Activated T-cell treated with anti-CD3 and anti-CD28 coated beads, Interleukin-2, amount 50 U/mL, for 1 hour (primary cell): ENCODE measurements at places on chromosomes 5 and 9.

DNA sequence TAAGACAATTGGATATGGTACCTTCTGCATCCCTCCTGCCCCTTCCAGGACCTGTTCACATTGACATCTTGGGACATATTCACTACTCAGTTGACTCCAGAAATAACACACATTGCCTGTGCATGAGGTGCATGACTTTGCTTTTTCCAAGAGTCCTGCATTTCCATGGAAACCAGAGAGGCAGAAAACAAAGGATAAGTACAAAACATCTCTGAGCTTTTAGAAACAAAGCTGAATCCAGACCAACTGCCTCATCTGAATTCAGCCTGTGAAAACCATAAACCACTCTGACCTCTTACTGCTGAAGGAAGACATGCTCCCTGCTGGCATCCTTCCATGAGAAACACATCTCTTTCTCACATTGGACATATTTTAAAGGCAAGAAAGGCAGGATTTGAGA is 695.1 kb downstream of the TAF11L14 start:
- no peak for DNase-seq

DNA sequence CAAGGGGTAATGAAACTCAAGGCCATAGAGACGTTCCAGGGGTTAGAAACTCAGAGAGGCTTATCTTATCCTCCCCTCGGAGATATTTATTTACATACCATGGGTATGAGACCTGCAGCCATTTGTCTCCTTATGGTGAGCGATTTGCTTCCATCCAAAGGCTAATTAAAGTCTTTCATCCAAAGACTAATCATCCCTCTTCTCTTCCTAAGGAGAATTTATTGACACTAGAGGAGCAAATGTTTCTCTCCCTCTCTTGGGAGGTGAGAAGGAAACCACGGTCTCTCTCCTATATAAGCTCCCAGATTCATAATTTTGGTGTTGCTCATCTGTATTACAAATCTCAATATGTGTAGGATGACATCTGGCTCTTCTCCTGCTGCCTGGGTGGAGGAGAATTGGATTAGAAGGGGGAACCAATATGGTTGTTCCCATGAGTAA is 31.0 kb upstream of the RPS23 start:
- DNase-seq = no peak

DNA sequence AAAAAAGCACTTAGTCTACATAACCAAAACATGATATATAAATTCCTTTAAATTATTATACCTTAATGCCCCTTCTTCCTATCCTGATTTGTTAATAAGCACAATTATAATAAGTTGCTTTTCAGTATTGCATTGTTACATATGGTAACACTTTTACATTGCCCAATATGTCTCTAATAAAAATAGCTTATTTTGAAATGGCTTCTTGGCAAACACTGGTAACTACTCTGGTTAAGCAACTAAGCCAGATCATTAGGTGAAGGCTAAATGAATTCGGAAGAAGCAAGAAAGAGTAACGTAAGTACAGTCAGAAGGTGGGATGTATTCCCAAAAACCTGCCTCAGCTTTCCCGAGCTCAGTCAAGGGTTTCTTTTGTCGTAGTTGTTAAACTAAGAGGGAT is 85.3 kb downstream of the TTC39B start:
- no peak for DNase-seq

- no peak for DNase-seq
These were observed 49.4 kb downstream of the FNIP1 start for GRCh38 chr5:131747180-131748105.

DNA sequence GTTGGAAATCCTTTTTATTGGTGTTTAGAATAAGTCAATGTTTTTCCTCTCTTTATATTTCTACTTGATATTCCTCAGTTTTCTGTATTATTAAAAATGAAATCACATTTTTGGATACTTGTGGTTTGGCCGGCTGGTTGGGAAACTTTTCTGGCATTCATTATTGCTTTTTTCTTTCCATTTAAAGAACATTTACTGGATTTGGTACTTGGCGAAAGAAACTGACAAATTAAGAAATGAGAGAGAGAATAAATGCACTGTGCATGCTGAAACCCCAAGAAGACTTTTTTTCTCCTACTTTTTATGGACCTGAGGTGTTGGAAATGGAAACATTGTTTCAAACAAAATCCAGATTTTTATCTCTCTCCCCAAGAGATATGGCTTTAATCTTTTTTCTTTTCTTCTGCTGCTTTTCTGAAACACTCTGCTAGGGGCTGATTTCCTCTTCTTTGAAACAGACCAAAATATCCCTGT is 128.4 kb downstream of the SNX18 start:
- no peak for DNase-seq

DNA sequence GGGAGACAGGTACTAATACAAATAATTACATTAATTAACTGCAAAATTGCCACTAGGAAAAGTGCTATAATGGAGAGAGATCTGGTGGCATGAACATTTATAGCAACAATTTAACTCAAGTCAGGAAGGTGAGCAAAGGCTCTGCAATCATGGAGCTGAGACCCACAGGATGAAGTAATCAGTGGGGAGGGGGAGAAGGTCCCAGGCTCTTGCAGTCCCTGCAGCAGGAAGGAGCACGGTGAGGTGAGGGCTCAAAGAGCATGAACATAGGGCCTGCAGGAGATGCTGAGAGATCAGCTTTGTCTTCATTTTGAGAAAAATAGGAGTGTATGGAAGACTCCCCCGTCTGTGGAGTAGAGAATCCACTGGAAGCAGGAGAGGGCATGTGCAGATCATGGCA is 6.5 kb downstream of the PTPN3 start:
- DNase-seq = no peak

- no peak for DNase-seq
These were observed 38.5 kb upstream of the GZMA start for GRCh38 chr5:55063899-55064298.

GRCh38 chr5:163502521-163502920 is 2.9 kb upstream of the MAT2B start:
- DNase-seq = no peak

DNA sequence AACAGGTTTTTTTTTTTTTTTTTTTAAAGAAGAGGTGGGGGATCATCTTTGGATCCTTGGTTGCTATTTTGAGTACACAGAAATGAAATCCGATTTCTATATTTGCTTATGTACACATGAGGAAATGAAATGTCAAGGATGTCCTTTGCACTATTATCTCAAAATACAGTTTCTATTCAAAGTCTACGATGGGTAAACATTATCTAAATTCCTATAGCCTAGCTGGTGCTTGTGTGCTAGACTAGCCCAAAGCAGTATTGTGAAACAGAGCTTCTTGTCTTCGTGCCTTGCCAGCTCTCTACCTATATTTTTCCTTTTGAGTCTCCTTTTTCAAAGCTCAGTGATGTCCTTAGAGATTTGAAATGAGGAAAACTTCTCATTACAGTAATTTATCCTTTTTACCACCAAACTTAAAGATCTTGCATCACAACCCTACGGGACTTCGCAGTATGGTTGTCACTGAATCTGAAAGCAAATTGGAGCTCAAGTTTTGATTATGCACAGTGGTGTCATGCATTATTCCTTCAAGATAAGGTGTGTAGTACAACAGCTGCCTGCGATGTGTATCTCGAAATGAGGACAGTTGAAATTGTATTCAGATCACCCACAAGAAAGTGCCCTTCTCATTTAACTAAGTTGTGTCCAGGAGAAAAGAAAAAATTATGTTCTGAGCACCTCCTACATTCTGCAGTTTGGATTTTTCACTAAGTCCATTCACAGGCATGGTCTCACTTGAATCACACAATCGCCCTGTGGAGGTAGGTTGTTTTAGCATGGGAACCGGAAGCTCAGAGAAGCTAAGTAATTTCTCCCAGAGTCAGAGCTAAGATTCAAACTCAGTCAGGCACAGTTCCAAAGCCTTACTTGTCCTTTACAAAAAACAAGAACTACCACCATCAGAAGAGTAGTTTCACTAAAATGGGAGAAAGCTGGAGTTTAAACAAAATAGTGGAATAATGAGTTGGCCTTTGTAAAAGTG is 379.0 kb downstream of the GLIS3 start:
- no peak for DNase-seq

DNA sequence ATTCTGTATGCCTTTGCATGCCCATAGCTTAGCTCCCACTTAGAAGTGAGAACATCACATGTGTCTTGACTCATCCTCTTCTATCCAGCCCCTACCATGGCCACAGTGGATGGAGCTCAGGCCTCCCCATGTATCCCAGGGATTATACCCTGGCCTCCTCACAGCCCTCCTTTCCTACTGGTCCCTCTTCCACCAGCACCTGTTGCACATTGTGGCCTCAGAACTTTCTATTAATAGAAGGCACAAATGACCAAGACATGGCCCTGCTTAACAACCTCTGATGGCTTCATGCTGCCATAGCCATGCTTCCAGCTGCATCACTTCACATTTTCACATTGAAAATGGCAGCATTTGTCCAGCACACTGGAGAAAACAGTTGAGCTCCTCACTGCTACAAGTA is 315.4 kb downstream of the CDK5RAP2 start:
- no peak for DNase-seq

DNA sequence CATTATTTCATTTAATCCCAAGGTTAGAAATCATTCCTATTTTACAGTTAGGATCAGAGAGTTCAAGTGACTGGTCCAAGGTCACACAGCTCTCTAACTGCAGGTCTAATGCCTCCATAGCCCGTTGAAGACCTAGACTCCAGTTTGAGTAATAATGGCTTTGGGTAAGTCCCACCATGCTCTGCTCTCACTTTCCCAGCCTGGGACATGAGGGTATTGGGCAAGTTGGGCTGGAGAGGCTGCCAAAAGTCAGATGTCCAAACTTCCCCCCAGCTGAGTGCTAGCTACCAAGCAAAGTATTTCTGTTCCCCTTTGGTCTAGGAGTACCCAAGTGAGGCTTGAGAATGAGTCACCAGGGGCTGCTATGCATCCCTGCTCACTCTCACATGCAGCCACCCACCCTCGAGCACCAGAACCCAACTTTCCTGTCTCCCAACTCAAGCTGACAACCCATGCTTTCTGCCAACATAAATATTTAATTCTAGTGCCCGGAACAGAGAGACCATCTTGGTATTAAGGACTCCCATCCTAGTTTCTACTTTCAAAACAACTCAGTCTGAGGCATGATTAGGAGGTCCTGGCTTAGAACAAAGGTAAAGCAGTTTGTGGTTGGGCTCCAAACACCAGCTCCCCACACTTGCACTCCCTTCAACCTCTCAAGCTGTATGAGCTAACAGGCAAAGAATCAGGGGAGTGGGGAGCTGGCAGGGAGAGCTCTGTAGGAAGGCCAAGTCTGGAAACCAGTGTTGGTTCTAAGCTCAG is 236.5 kb upstream of the TRIM32 start:
- DNase-seq = no peak

GRCh38 chr9:76456202-76456926 is 2.6 kb upstream of the GCNT1 start:
- no peak for DNase-seq

- no peak for DNase-seq
These were observed 2.2 kb downstream of the FBXL7 start for GRCh38 chr5:15502208-15502607.

GRCh38 chr5:41240985-41241384 is 27.7 kb upstream of the C6 start:
- no peak for DNase-seq

DNA sequence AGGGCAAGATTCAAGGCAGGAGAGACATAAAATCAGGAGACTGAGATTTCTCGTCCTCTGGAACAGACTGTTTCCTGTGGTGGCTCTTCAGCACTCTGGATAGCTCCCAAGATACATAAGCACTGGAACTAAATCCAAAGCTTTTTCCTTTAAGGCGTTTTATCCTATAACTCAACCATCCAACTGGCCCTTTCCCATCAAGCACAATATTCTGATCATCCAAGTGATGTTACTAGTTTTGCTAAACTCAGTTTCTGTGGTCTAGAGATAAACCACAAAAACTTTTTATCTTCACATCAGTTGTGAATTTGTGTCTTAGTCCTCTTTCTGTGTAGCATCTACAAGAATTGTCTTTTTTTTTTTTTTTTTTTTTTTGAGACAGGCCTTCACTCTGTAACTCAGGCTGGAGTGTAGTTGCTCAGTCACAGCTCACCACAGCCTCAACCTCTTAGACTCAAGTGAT is 299.4 kb downstream of the COX7C start:
- no peak for DNase-seq

DNA sequence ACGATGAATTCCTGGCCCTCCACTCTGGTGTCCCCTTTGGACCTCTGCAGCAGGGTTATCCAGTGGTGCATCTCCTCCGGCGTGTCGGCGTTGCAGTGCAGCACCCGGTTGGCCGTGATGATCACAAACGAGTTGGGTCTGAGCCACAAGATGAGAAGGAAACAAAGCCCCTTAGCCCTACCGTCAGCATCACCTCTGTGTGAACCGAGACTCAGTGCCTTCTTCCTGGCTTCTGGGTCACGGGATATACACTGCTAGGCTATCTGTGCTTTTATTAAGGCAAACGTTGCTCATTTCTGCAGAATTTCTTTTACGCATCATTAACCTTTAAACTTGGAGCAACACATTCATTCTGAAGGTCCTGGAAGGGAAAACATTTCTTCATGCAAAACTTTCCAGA is 65.1 kb upstream of the RETREG1 start:
- no peak for DNase-seq

DNA sequence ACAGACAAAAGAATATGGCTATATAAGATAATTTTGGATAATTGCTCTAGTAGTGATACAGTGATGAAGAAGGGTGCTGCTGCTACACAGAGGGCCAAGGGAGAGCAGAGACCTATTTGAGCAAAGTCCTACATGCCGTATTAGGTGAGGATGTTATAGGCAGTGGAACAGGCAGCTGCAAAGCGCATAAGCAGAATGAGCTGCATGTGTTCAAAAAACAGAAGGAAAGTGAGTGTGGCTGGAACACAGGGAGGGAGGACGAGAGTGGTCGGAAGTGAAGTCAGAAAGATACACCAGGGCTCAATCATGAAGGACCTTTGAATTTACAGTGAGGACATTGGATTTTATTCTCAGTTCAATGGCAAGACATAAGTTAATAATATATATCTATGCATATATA is 35.4 kb downstream of the ITGA2 start:
- no peak for DNase-seq

- DNase-seq = no peak
These were observed 171.0 kb upstream of the OTULINL start for GRCh38 chr5:14410394-14411201.

DNA sequence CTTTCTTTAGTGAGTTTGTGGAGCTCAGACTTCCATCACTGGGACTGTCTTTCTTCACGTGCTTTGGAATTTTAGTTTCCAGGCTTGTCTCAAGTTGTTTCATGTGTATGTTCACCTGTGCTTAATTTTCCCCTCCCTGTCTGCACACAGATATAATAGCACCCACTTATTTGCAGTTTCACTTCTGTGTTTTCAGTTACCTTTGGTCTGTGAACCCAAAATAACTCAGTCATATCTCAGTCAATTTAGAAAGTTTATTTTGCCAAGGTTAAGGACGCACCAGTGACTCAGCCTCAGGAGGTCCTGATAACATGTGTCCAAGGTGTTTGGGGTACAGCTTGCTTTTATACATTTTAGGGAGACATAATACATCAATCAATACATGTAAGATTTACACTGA is 330.4 kb downstream of the ICE1 start:
- DNase-seq = no peak

- no peak for DNase-seq
These were observed 432.6 kb upstream of the SLC30A5 start for GRCh38 chr5:68661237-68661636.

GRCh38 chr9:106074006-106074405 is 379.7 kb downstream of the TMEM38B start:
- DNase-seq = no peak

- DNase-seq = no peak
These were observed 586.0 kb upstream of the BRINP1 start for GRCh38 chr9:119955276-119955675.
